ENCODE measurements at places on chromosomes 7 and 10.

DNA sequence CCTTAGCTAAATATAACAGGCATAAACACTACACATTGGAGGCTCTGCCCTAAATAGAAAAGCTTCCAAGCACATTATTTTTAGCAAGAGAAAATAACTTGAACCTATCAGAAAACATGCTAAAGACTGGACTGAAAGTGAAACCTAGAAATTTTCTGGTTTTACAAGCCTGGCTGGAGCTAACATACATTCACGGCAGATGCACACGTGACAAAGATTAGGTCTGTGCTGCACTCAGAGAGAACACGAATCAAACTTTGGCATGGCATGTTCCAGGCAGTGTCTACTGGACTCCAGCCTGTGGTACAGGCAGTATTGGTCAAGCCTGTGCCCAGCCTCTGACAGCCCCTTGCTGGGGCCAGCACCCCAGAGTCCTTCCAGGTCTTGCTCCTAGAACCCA is 94.1 kb upstream of the PCBD1 start:
- no peak for DNase-seq

DNA sequence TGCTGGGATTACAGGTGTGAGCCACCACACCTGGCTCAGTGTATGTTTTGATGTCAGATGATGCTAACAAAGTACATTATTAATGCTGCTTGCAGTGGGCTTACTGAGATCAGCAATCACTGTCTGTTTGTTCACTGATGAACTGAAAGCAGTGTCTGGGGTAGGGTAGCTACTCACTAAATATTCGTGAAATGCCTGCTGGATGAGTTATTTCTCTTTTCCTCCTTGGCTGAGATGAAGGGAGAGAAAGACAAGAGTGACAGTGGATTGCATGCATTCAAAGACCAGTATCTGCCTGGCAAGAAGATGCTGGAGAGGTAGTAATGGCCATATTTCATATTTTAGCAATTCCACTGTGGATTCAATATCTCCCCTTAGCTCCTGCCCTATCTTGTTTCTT is 32.3 kb downstream of the FAM107B start:
- no peak for DNase-seq

DNA sequence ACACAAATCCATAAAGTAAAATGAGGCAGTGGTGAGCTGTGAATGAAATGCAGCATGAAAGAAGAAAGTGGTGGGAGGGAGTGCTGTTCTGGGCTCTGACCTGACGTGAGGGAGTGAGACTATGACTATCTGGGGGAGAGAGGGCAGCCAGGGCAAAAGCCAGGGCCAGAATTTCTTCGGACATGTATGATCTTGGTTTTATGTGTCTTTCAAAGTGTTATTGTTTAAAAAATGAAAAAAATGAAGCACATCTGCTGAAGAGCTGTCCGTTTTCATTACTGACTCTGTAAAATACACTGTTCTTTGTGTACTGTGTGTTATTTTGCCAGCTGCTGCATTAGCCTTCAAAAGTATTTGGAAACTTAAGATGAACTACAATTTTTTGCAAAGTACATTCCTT is 70.2 kb upstream of the KLF14 start:
- no peak for DNase-seq

- no peak for DNase-seq
Measured at GRCh38 chr7:137642472-137642871, 204.3 kb downstream of the DGKI start.

DNA sequence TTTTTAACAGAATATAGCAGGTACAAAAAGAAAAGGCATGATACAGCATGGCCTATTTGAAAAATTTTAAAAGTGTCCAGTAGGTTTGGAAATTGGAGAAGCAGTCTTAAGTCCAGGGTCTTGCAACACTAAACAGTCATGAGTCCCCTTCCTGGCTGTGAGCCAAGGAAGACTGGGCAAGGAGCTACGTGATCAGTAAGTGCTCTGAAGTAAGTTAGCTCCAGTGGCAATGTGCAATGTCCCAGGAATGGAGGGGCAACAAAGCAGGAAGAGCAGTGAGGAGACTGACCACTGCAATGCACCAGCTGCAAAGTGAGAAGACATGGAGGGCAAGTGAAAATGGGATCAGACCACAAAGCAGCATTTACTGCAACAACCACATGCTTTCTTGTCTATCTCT is 72.9 kb upstream of the GRID1 start:
- no peak for DNase-seq

GRCh38 chr10:74922921-74923320 is 96.5 kb downstream of the KAT6B start:
- no peak for DNase-seq

GRCh38 chr10:132356621-132357195 is 24.7 kb downstream of the LRRC27 start:
- no peak for DNase-seq

DNA sequence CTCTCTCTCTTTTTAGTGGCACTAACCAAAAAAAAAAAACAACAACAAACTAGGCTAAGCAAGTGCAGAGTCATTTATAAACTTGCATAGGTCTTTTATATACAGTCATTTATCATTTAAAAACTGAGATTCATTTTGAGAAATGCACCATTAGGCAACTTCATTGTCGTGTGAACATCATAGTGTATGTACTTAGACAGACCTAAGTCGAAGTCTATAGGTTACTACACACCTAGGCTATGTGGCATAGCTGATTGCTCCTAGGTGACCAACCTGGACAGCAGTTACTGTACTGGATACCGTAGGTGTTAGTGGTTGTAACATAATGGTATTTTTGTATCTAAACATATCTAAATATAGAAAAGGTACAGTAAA is 109.1 kb upstream of the SAMD8 start:
- DNase-seq, result no peak

GRCh38 chr7:101125989-101126650 is 784 bp upstream of the SERPINE1 start:
- peak; percentile 18 for DNase-seq

DNA sequence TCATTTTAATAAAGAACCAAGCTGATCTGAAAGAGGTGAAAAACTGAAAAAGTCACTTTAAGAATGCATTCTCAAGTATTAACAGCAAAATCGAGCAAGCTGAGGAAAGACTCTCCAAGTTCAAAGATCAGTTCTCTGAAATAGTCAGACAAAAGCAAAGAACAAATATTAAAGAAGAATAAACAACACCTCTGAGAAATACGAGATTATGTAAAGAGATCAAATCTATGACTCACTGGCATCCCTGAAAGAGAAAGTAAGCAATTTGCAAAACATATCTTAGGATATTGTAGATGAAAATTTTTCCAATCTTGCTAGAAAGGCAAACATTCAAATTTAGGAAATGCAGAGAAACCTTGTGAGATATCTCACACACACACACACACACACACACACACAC is 138.4 kb upstream of the HGF start:
- DNase-seq, result no peak

DNA sequence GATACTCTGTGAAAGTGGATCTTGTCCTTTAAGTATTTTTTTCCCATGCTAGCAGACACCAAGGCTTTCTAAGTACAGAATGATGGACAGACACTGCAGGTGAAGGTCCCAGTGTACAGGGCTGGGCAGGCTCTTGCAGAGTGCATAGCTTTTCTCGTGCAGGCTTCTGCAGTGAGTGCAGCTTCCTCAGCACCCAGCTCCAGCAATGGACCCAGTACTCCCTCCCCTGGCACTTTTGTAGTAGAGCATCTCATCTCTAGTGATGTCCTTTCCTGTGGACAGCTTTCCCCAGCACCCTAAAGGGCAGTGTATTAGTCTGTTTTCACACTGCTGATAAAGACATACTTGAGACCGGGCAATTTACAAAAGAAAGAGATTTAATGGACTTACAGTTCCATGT is 104.3 kb downstream of the CUL2 start:
- no peak for DNase-seq

DNA sequence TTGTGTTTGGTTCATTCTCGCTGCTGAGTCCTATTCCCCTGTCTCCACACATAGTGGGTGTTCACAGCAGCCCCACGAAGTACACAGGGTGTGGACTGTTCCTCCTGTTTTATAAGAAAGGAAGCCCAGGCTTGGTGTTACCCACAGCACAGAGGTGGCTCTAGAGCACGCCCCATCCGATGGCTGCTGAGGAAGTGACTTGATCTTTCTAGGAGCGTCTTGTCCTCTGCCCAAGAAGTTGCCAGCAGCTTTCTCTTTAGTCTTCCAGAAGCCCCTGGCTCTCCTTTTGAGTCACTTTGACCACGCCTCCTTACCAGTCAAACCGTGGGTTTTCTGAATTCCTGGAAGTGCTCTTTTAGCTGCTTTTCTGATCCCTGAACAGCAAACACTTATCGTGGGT is 94.0 kb downstream of the GRK5 start:
- DNase-seq, result no peak

GRCh38 chr7:157964016-157964415 is 623.6 kb downstream of the PTPRN2 start:
- no peak for DNase-seq

DNA sequence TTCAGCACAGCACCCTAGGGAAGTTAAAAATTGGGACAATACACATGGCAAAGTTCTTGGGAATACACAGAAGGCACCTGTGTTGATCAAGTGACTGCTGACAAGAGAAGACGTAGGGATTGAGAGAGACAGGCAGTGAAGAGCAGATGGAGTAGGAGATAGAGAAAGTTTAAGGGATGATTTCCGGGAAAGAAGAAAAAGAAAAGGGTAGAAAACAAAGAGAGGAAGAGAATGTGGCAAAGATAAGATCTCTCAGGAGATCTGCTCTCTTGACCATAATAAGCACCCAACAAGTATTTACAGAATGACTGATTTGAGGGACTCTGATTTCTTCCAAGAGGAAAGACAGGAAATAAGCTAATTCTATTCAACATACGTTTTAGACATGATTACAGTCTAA is 15.1 kb upstream of the RALA start:
- DNase-seq, result no peak

GRCh38 chr10:72223743-72224101 is 7.6 kb upstream of the ASCC1 start:
- no peak for DNase-seq
